Fibroblast of villous mesenchyme (primary cell): ENCODE measurements at places on chromosomes 12 and 14.

DNA sequence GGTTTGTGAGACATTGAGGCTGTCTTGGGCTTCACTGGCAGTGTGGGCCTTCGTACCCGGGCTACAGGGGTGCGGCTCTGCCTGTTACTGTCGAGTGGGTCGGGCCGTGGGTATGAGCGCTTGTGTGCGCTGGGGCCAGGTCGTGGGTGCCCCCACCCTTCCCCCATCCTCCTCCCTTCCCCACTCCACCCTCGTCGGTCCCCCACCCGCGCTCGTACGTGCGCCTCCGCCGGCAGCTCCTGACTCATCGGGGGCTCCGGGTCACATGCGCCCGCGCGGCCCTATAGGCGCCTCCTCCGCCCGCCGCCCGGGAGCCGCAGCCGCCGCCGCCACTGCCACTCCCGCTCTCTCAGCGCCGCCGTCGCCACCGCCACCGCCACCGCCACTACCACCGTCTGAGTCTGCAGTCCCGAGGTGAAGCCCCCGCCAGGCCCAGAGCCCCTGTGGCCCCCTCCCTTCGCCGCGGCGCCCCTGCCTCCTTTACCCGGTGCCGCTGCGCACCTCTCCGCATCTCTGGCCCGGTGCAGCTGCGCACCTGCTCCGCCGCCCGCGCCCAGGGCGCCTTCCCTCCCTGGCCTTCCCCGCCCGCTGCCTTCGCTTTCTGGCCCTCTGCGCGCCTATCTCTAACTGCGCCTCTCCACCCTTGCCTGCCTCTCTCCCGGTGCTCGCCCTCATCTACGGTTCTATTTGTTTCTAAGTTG lies at the start of gene ENO2:
ENO2 (plus strand) TSS at position 335 of the 701 bp plus-strand sequence. CDS start 1,253 bp downstream, outside the sequence.
- peak; percentile 61 for DNase-seq

- no peak for DNase-seq
Observed at GRCh38 chr12:12985817-12986408, 14.2 kb downstream of the HEBP1 start.

- DNase-seq, result no peak
Observed at GRCh38 chr12:44502681-44503080, 373.4 kb downstream of the NELL2 start.

DNA sequence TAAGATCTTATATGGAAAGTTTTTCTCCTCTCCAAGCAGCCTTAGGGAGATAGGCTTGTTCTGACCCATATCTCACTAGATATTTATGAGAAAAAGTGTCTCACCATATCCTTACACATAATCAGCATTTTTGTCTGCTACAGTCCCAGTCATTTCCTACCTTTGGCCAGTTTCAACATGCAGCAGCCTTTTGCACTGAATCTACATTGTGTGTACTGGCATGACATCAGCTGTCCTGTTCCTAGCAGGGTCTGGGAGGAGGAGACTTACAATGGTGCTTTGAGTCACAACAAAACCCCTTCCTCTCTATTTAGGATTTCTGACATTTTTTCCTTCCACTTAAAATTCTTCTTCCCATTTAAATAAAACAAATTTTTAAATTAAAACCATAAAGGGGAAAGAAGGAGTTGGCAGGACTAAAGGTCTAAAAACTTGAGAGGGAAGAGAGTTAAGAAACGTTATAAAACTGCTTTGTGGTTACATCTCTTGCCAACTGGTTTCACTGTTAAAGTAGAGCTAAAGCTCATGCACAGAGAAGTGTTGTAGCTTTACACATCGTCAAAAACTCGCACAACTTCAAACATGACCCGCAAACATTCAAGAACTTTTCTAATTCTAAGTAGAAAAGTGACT lies 53.3 kb upstream of the CERS5 start:
- peak; percentile 79 for DNase-seq

GRCh38 chr12:389142-390096 lies at the start of gene KDM5A:
TSS of gene KDM5A (minus strand) at chr12:389320. CDS start at chr12:389091, 229 bp downstream.
- DNase-seq, result peak; percentile 96

DNA sequence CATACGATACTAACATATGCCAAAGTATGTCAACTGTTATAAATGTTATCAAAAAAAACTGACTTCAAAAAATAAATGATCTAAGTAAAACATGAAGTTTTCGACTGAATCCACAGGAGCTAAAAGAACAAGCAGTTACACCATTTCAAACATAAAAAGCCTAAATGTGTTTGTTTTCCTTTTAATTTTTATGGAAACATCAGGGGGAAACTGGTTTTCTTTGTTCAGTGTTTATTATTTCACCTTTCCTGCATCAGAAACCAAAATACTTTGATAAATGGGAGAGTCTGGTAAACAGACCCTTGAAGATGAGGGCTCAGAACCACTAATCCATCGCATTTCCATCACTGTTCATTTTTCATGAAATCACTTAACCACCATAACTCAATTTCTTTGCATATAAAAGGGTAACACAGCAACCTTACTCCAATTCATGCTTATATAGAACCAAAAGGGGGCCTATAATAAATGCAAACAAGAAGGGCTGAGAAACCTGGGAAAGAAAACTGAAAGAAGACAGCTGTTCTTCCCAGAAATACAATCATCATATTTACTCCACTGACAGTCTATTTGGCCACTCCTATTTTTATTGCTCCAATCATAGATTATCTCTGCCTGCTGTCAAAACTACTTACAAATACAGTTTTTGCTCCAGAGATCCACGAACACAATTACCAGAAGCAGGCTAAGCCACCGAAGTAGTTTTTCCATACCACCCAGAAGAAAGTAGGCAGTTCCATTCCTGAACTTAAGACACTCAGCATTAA lies 17.0 kb downstream of the FGD6 start:
- peak; percentile 64 for DNase-seq

DNA sequence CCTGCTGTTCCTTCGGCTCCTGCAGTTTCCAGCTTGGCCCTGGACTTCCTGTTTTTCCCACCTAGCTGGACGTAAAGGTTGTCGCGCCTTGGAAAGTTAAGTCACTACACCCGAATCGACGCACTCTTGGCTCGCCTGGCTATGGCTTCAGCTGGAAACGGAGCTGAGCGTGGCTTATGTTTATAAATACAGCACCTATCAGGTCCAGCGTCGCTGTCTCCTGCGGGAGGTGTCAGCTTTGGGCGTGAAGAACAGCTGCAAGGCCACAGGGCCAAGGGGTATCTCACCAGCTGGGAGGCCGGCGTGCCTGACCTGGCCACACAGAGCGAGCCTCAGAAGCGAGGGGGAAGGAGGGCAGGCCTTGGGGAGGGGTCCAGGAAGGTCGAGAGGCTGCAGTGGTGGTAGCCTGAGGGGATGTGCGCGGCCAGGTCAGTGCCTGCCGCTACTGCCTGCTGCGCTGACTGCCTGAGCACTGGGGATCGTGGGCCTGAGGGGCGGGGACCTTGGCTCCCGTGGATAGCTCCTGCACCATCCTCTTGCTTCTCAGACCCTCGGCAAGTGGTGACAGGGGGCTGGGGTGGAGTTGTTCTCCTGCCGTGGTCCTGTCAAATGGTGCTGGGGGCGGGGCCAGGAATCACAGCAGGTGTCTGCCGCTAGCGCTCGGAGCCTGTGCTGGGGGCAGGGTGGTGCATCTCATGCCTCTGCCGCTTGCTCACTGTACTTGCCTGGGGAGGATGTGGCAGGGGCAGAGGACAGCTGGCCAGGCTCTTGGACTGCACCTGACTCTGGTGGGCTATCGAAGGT lies 12.5 kb downstream of the PACS2 start:
- no peak for DNase-seq

- DNase-seq, result no peak
Observed at GRCh38 chr12:85639834-85640233, 196.4 kb downstream of the RASSF9 start.

DNA sequence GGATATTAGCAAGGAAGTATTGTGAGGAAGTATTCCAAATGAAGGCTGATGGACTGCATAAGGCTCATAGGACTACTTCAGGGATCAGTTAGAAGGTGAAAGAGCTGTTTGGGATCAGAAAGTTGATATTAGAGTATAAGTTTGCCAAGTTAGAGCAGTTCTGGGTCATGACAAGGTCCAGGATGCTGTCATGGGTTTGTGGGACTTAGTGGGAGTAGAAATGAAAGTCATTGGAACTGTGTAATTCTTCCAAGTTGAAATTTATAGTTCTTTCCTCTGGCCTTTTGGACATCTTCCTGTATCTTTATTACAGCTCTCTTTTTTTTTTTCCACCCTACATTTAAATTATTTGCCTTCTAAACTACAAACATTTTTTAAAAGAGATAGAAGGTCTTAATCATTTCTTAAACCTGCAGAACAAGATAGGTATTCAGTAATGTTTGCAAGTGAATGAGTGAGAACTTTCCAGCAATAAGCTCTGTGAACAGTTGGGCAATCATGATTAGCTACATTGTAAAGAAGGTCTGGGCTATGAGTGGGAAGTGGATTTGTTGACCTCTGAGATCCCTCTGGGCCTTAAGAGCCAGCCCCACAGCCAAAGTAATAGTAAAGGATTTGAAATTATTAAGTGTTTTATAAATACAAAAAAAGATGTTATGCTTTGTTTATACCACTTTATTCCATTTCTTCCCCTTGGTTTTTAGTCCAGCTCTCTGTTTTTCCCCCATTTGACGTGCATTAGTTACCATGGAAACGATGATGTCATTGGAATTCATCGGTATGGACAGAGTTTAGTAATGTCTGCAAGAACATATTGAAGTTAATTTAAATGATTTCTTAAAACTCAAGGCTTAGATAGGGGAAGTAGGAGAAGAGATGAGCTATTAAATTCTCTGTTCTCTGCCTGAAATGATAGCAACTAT lies 247.9 kb upstream of the ARHGAP5 start:
- peak; percentile 85 for DNase-seq

DNA sequence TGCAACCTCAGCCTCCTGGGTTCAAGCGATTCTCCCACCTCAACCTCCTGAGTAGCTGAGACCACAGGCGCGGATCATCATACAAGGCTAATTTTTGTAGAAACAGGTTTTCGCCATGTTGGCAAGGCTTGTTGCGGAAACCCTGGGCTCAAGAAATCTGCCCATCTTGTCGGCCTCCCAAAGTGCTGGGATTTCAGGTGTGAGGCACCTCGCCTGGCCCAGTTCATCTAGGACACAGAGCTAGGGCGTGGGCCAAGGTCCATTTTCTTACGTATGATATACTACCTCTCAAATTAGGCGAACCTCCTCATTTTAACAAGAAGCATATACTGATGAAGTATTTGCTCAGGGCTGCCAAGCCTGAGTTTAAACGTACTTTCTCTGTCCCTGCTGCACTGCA lies 2.1 kb downstream of the RPS29 start:
- DNase-seq, result no peak

GRCh38 chr12:132899033-132899432 lies 11.6 kb upstream of the CHFR start:
- DNase-seq, result no peak

- DNase-seq, result no peak
Observed at GRCh38 chr14:76337635-76338545, 38.0 kb upstream of the ESRRB start.

DNA sequence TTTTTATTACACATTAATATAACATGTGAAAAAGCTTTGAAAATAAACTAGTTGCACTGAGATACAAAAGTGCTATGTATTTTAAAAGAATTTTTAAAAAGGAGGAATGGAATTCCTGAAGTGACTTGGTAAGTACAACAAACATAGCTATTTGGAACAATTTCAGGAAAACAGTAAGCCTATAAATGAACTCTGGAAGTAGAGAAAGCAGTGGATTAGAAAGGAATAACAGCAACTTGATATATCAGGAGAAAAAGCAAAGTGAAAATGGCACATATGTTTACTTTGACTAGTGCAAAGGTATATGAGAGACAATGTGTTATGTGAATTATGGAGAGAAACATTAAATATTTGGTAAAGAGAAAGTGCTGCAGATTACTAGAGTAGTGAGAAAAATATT lies 811.7 kb downstream of the C12orf50 start:
- peak; percentile 13 for DNase-seq

DNA sequence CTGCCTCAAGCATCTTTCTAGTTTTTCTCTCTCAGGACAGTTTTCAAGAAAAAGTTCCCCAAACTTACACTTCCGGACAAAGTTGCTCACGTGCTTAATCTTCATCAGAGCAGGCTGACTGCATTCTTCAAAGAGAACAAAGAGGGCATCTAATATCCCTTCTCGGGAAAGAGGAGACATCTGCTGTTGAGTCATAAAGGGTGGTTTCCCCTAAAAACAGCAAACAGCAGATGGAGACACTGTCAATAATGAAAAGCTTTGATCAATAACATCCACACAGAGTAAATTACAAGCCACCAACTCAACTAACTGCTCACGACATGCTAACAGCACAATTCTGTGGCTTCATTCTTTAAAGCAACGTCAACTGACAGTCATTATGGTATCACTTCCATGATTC lies 8.1 kb downstream of the CIT start:
- no peak for DNase-seq

DNA sequence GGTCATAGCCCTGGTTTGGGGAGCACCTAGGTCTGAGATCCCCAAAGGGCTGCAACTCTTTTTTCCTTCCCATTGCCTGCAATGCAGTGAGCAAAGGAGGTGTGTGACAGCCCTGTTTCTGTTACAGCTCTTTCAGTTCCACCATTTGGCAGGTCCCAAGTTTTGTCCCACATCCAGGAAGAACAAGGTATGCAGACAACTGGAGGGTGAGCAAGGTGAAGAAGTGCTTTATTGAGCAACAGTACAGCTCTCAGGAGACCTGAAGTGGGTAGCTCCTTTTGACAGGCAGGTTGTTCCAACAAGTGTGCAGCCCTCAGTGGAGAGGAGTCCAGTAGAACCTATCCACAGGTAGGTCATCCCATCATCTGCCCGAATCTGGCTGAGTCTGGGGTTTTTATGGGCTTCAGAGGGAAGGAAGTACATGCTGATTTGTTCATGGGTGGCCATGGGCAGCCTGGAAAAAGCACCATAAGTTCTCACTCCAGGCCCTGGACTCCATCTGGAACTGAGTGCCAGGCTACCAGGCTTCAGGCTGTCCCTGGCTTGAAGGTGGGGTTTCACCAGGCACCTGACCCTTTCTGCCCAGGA lies 62.8 kb upstream of the NAV3 start:
- no peak for DNase-seq

DNA sequence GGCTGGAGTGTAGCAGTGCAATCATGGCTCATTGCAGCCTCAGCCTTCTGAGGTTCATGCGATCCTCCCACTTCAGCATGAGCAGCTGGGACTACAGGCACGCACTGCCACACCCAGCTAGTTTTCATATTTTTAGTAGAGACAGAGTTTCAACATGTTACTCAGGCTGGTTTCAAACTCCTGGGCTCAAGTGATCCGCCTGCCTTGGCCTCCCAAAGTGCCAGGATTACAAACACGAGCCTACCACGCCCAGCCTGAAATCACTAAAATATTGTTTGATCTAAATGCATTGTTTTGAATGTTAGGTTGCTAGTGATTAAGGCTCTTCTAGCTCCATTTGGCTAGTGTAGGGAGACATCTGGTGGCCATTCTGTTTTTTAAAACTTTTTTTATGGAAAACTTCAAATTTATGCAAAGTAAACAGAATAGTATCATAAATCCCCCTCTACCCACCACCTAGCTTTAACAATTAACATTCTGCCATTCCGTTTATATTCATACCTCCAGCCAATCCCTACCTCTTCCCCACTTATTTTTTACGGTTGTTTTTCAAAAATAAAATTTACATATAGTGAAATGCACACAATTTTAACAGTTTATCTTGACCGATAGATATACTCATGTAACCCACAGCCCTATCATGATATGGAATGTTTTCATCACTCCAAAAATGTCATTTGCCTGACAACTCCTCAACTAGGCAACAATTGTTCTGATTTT lies 37.8 kb downstream of the MYO1H start:
- DNase-seq, result peak; percentile 56

- DNase-seq, result no peak
Observed at GRCh38 chr12:131197490-131197889, 243.8 kb downstream of the ADGRD1 start.
